ENCODE measurements at places on chromosomes 7 and 10.

DNA sequence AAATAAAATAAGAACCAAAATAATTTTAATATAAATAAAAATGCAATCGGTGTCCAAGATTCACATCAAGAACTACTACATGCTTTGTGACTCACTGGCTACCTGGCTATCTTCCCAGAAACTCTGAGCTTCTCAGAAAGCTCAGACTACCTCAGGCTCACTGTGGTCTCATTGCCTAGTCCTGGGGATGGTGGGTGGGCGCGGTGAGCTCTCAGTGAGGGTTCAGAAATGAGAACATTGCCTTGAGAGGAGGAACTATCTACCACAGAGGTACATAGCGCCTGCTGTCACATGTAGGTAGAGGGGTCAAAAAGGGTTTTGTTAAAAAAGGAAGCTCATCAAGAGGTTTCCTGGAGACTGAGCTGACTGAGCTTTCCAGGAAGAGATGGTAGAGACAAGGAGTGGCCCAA, 108.0 kb downstream of the WDFY4 start:
- no peak for DNase-seq

DNA sequence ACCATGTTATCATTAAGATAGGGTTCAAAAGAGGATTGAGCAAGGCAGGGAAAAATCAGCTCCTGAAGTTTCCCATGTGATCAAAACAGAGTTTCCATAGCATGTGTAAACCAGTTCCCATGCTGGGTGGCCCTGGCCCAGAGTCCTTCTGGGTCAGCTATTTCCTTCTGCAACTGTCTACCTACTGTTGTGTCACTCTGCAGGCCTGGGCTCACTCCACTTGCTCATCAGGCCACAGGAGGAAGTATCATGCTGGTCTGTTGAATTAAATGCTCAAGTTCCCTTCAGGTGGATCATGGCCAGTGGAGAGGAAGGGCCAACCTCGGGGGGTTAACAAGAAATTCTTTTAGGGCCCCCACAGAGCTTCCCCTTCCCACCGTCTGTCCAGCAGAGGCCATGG, 104.7 kb downstream of the GFRA1 start:
- DNase-seq, result no peak

GRCh38 chr10:67261300-67261797, 335.5 kb downstream of the LRRTM3 start:
- DNase-seq, result no peak

DNA sequence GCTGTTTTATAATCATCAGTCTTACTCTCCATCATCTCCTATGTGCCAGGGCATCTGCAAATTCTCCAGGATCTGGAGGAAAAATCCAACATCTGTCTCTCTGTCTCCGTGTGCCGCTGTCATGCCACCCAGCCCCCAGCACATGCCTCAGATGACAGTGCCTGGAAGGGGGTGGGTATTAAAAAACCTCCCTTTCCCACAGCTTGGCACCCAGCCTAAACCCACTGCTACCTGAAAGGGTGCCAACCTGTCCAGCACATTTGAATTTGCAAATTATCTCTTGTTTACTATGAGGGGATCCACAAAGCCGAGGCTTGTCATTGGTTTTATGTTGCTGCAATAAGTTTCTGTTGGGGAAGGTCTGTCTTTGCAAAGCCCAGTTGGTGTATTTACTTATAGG, 73.1 kb downstream of the EMX2 start:
- no peak for DNase-seq

- DNase-seq, result peak; percentile 43
These were observed 47.1 kb upstream of the UCN3 start for GRCh38 chr10:5317547-5318107.

DNA sequence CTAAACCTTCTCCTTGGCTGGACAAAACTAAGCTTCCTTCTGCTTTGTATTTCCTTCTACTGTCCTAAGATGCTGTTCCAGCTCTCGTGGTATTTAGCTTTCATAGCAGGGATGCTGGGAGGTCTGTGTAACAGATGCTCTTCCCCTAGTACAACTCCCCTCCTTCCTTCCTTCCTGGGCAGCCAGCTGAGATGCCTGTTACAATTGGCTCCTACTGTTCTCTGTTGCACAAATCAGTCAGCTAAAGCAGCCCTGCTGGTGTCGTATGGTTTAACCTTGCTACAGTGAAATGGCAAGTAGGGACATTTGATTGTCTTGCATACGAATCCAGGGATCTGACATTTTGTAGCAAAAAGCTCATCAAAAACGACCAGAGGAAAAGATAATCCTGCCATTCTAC, 143.8 kb downstream of the ARHGAP21 start:
- no peak for DNase-seq

- DNase-seq, result no peak
These were observed 34.9 kb upstream of the WAPL start for GRCh38 chr10:86556532-86556931.

GRCh38 chr7:148060724-148061123, 529.8 kb upstream of the C7orf33 start:
- no peak for DNase-seq

DNA sequence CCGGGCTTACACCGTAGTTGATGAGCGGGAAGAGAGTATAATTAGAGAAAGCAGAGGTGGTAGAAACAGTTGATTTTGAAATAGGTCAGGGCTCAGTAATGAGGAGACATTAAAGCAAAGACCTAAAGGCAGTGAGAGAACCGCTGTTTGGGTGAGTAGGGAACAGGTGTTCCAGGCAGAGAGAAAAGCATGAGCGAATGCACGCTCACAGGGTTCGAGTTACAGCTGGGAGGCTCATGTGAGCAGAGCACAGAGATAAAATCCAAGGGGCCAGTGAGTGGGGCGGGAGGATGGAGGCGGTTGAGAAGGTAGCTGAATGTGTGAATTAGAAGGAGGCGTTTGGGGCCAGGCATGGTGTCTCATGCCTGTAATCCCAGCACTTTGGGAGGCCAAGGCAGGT, 39.9 kb downstream of the APBB1IP start:
- DNase-seq, result no peak

DNA sequence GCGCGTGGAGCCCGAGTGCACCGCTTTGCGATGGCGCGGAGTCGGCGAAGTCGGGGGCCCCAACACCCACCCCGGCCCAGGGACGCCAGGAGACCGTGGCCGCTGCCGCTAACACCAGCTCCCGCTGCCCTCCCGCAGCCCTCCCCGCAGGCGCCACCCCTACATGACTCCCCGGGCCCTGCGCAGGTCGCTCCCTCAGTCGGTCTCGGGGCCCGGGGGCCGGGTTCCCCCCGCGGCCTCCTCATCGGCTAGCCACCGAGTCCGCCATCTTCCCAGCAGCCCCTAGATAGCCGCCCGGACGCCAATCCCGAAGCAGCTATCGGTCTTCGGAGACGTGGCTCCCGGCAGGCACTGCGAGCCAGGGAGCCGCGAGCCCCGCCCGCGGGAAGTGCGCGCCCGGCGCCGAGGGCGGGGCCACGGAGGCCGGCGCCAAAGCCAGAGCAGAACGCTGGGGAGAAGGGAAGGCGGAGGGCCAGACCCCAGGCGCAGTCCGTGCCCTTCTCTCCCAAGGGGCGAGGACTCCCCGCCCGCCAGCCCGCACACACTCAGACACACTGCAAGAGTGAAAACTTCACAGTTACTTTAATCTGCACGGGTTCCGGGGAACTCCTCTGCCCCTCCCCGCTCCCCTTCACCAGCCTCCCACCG, at the start of gene FASTK:
Gene FASTK, minus strand, starts transcription at position 288 of the 648 bp plus-strand sequence. Its CDS starts 43 bp downstream, at position 245.
- peak; percentile 77 for DNase-seq

DNA sequence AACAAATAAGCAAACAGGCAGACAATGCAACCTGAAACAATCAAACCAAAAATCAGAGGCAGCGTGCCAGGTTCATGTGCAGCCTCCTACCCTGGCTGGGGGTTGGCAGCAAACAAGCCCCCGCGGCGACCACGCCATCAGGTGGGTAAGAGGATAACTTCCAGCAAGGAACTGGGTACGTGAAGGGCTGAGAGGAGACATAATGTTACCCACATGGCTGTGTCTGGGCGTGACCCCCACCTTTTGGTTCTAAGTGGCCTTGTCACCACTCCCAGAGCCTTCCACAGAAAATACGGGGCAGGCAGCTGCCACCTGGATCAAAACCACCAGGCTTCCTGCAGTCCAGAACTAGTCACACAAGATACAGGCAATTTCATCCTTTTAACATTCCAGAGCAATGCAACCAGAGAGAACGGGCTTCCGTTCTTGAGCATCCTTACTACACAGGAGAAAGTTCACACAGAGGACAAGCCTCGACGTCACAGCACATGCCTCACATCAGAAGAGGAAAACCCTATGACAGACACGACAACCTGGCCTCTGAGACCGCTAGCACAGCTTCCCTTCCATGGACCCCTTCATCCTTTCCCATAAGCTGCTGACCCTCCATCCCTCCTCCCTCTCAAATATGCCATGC, 171.0 kb downstream of the GRID1 start:
- no peak for DNase-seq

DNA sequence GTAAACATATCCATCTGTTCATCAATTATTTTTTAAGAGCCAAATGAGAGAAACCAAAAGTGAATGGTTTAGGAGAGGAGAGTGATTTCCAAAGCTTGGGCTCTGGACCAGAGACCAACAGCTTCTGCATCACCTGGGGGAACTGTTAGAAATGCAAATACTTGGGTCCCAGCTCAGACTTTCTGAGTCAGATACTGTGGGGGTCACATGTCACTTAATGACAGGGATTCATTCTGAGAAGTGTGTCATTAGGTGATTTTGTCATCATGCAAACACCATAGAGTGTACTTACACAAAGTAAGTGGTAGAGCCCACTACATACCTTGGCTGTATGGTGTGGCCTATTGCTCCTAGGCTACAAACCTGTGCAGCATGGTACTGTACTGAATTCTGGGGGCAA, 128.5 kb upstream of the PRR15 start:
- no peak for DNase-seq

GRCh38 chr10:112526139-112526538, 79.1 kb downstream of the VTI1A start:
- no peak for DNase-seq

DNA sequence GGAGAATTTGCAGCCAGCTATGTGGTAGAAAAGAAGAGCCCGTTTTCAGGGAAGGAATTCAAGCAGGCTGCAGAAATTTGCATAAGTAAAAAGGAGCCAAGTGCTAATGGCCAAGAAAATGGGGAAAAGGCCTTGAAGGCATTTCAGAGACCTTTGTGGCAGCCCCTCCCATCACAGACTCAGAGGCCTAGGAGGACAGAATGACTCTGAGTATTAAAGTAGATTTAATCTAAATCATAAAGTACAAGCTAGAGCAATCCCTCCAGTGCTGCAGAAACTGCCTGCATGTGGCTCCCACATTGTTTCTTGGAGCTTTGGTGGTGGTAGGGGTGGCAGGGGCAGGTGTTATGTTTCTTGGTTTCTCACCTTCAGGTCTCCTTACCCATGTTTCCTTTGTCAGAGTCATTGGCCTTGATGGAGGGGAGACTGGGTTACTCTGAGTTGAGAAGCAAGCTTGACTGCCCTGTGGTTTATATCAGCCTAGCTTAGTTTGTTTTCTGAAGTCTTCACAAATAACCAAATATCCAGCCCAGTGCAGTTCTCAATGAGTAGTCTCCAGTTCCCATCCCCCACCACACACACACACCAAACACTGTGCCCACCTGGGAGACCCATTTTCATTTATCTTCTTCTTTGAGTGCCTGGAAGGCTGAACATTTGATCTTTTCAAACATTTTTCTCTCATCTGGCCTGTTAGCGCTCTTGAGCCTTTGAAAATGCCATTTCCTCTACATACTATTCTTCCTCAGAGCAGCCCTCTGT, 34.5 kb downstream of the ITPRIP start:
- no peak for DNase-seq

DNA sequence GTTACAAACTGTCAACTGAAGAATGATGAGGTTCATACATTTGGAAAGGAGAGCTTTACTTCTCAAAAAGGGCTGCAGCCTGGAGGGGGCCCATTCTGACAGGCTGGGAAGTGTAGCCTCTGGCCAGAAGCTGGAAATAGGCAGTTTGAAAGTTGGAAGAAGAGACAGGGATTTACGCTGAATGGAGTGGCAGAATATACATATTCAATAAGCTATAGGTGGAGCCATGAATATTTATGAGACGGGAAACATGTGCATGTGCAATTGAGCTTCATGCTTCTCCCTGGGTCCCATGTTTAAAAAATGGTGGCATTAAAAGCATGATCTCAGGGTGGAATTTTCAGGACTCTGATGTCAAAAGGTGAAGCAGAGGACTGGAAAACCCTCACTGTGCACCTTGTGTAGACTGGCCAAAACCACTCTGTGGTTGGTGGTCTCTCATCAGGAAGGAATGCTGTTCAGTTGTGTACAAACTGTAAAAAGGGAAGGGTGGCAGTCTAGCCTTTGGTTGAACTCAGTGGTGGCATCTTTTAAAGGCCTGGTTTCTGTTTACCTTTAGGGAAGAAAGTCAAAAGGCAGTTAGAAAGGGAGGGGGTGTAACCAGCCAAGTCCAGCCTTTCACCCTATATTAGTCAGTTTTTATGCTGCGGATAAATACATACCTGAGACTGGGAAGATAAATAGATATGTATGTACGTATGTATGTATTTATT, 7.2 kb upstream of the ACTR3B start:
- DNase-seq, result no peak

- DNase-seq, result no peak
These were observed 1049.3 kb upstream of the C7orf33 start for GRCh38 chr7:147541261-147541660.

DNA sequence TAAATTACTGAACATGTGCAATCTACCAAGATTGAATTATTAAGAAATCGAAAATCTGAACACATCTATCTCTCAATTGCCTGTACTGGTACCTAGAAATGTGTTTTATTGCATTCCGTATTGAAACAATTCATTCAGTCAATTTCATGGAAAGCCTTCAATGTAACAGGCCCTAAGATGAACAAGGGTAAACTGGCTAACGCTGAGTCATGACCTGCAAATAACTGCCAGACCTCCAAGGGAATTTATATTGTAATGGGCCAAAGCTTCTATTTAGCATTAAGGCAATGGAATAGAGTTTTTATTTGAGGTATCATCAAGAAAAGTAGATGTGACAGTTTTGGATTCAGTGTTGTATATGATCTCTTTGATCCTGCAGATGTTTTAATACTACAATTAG, 49.9 kb upstream of the CD36 start:
- DNase-seq, result no peak

GRCh38 chr7:95545007-95545615, 51.2 kb downstream of the PDK4 start:
- DNase-seq, result no peak

GRCh38 chr10:18094793-18095192, 45.4 kb upstream of the CACNB2 start:
- DNase-seq, result no peak

Measured in stimulated activated CD4-positive, alpha-beta T cell treated with anti-CD3 and anti-CD28 coated beads, TNF-alpha, amount 100 ng/mL, for 4 hours (primary cell).